ENCODE measurements at places on chromosomes 12 and 14.

DNA sequence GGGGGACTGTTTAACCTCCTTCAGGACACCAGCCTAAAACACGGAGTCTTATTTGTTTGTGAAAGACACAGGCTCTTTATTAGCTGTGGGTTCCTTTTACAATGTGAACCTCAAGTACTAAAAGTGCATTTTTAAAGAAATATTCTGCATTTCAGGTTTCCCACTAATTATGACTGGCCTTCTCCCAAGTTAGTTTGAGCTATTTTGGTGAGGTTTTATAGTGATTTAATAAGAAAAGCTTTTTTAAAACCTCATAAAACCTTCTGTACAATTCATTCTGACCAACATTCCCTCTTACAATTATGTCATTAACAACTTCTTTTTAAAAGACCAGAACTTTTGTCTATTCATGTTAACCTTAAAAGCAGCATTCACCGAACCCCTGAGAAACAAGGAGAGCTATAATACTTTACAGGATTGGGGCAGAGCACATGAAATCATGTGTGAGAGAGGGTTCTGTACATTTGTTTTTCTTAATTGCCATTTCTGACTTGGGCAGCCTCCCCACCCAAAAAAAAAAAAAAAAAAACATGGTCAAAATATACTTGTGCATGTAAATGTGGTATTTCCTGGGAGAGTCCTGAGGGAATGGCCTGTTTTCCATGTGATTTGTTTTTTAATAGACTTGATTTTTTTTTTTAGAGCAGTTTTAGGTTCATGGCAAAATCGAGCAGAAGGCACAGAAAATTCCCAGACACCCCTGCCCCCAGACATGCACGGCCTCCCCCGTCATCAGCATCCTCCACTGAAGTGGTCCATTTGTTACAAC is 169.5 kb downstream of the CHST11 start:
- DNase-seq: no peak

DNA sequence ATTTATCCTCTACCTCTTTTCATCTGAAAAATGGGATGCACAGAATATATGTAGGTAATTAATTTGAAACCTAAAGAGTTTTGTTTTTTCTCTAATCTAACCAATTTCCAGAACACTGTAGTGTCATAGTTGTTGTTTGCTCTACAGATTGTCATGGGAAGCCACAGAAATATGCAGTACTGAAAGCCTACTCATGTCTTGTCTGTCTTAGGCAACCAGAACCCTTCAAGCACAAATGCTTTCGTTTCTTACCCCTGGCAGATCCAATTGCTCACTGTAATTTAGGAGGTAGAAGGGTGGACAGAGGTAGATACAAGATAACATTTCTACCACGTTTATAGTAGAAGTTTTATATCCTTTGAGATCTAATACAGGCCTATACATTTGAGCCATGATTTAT is 330.2 kb upstream of the NOVA1 start:
- no peak for DNase-seq

- peak; percentile 32 for DNase-seq
Observed at GRCh38 chr14:75452324-75452723, 24.5 kb downstream of the JDP2 start.

GRCh38 chr14:68952531-68953195 is 26.4 kb downstream of the ACTN1 start:
- peak; percentile 84 for DNase-seq

Measured in EL (cell line).